ENCODE measurements at places on chromosomes 1 and 21.

GRCh38 chr1:205484985-205485967, 19.2 kb upstream of the CDK18 start:
- peak; percentile 70 for DNase-seq

GRCh38 chr1:31135973-31136600, 70.6 kb upstream of the PUM1 start:
- no peak for DNase-seq

DNA sequence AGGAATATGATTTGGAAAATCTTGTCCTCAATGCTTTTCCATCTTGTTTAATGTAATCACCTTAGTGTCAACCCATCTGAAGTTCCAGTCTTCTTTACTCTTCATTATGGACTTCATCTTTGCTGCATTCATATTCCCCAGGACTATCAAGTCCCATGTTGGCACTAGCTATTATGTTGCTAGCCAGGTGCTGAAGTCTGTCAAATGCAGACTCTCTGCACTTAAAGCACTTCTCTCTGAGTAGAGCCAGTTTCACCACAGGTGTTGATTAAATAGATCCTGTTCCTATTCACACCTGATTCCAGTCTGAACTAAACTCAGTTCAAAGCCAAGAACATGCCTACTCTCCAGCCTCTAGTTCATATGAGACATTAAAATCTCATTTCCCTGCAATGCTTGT, 75.0 kb upstream of the PKN2 start:
- DNase-seq, result no peak

DNA sequence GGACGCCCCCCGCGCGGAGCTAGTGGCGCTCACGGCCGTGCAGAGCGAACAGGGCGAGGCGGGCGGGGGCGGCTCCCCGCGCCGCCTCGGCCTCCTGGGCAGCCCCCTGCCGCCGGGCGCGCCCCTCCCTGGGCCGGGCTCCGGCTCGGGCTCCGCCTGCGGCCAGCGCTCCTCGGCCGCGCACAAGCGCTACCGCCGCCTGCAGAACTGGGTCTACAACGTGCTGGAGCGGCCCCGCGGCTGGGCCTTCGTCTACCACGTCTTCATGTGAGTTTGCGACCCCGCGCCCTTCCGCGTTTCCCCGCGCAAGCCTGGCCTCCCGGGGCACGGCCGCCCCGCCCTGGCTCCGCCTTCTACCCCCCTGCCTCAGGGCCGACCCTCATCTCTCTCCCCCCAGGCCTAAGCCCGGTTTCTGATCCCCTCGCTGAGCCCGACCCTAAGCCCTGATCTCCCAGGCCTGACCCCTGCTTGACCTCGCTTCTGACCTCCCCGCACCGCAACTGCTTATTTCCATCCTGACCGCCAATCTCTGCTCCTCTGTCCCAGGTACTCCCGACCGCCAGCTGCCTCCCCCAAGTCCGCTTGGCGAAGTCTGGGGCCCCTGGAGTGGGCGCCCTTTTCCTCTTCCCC, 669 bp downstream of the KCNQ4 start:
- no peak for DNase-seq

DNA sequence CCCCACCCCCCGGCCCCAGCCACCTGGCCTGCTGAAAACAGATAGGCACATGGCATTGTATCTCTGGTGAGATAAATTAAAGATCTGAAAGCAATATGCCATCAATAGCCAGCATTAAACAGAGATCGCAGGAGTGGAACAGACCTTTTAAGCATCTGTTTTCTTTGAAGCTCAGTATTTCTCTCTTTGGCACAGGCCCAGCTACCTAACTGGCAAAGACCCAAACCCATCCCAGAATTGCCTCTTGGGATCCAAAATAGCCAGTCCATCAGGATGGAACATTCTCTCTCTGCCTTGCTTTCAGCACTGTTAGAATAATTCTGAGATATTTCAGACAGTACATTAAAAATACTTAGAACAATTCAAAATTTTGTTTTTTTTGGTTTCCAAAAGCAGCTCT, 46.0 kb downstream of the KCNJ6 start:
- no peak for DNase-seq

DNA sequence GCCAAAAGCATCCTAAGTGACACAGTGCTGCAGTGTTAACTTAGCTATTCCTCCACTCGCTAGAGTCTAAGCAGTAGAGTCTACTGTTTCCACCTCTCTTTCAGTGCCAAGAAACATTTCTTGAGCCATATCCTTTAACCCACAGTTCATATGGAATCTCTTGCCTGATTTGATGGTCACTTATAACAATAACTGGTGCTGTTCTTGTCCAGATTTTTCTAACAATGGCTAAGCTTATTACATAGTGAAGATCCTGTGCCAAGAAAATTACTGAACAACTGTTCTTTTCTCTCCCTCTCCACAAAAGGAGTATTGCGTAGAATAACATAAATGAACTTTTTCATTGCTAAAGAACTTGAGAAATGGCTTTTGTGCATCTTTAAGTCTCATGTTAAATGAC, 121.3 kb downstream of the CDC7 start:
- no peak for DNase-seq

DNA sequence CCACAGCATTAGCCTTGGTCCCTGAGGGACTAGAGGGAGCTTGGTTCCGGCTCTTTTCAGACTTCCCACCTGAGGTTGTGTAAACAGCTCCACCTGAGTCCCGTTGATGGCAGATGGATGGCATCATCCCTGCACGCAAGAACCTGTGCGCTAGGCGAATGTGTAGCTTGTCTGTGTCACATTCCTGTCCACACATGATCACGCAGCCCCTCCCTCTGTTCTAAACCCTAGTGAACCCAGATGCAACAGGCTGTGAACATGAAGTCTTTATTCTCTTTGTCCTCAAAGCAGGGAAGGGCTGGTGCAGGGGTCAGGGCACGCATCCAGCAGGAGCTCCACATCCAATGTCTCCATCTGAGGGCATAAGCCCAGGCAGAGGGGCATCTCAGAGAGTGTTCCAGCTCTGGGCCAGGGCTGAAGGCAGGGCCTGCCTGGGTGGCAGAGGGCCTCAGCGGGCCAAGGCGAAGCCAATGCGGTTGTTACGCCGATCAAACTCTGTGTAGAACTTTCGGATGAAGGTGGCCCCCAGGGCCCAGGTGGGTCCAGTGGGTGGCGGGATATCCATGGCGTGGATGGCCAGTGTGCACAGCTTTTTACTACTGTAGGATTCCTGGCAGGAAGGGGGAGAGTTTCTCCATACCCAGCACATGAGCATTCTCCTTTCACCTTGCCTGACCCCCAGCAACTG, 2.9 kb upstream of the ETNK2 start:
- DNase-seq, result no peak

- no peak for DNase-seq
These were observed 27.8 kb downstream of the DNM3 start for GRCh38 chr1:171869097-171869496.

DNA sequence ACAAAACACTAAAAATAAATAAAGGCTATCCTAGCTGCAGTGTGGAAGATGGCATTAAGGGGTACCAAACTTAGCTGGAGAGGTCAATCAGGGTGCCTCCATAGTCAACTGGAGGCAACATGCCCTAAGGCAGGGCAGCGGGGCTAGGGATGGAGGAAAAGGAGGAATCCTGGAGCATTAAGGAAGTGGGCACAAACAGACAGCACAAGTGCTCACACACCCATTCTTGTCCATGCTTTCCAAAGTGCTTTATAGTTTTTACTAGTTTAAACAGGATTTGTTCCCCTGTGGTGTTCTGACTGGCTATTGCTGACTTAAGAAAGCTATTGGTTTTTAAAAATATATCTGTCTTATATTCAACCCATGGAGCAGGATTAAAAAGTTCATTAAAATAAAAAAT, 33.3 kb downstream of the TCEANC2 start:
- no peak for DNase-seq

- no peak for DNase-seq
These were observed 35.6 kb upstream of the USH2A start for GRCh38 chr1:216458812-216459211.

Data from CD4-positive, alpha-beta T cell treated with Interferon gamma for 1 hour (primary cell).